ENCODE measurements at places on chromosomes 5 and 9.

GRCh38 chr5:131303537-131303936, 39.7 kb downstream of the CDC42SE2 start:
- DNase-seq, result no peak

DNA sequence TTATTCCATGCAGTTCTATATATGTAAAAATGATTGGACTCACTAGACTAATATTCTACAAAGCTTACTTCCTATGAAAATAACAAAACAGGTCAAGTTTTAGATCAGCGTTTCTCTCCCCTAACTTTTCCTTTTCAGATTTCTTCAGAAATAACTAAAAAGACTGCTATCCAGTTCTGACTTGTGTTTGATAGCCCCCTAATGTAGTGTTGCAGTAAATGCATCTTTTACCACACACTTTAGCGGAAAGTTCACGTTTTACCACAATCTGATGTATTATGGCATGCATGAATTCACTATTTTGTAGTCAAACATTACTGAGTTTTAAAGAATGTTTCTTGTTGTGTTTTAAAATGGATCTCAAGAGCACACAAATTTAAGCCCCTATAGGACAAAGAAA, 292.7 kb downstream of the RAB3C start:
- DNase-seq, result no peak

GRCh38 chr9:106753155-106753671, 109.8 kb upstream of the ZNF462 start:
- DNase-seq, result no peak

DNA sequence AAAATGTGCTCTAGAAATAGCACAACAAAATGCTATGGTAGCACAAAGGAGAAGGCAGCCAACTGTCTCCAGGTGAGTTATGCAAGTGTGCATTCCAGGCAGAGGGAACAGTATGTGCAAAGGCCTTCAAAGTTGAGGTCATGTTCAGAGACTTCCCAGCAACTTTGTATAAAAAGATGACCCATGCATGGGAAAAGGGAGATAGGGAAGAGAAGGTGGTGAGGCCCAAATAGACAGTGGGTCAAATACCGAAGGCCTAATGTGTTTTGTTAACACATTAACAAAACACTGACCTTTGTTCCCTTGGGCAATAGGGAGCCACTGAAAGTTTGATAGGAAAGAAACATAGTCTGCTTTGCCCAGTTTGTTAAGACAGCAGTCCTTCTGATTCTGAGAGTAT, 445.3 kb downstream of the EBF1 start:
- no peak for DNase-seq

- DNase-seq, result no peak
Observed at GRCh38 chr5:139383993-139384590, 995 bp upstream of the SLC23A1 start.

DNA sequence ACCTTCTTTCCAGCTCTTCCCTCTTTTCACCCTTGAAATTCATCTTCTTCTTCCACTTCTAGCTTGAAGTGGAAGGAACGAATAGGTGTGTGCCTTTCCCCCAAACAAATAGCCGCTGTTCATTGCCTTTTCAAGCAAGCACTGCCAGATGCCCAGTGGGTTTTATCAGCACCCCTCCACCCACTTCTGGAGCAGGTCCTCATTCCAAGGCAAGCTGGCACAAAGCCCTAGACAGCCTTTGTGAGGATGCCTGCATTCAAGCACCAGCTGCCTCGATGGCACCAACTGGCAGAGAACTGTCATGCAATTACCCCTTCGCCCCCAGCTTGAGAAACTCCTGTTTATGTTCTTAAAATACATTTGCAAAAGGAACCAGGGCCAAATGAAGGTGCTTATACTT, 36.5 kb downstream of the SERINC5 start:
- DNase-seq, result no peak

- no peak for DNase-seq
Observed at GRCh38 chr9:108162664-108163063, 673.1 kb upstream of the KLF4 start.

- peak; percentile 3 for DNase-seq
Observed at GRCh38 chr5:155189981-155190380, 176.4 kb downstream of the KIF4B start.

DNA sequence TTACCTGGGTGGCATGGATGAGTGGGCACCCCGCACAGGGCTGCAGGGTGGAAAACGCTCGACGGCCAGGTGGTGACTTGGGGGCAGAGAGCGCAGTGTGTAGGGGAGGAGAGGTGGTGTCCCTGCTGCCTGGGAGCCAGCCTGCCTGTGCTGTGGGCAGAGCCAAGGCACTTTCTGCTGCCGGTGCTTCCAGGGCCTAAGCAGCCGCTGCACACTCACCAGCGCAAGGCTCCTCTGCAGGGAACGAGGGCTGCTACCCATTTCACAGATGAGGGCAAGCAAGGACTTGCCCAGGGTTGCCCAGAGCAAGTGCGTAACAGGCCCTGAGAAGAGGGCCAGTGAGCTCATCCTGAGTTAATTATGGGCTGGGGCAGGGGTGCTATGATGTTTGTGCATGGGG, 62.5 kb downstream of the CRB2 start:
- DNase-seq, result no peak

DNA sequence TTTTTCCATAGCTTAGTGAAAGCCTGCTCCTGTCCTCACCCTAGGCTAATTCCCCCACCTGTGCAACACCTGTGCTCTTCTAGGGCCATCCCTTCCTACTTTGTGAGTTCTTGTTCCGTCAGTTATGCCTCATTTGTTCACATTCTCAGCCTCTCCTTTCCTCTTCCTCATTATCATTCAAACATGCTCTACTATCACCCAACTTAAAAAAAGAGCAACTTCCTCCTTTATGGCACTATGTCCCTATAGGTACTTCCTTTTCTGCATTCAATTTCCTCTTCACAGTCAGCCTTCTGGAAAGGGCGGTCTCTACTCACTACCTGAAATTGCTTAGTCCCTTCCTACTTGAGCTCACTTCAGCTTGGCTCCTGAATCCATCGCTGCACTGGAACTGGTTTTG, 111.8 kb upstream of the LHFPL2 start:
- DNase-seq, result no peak

DNA sequence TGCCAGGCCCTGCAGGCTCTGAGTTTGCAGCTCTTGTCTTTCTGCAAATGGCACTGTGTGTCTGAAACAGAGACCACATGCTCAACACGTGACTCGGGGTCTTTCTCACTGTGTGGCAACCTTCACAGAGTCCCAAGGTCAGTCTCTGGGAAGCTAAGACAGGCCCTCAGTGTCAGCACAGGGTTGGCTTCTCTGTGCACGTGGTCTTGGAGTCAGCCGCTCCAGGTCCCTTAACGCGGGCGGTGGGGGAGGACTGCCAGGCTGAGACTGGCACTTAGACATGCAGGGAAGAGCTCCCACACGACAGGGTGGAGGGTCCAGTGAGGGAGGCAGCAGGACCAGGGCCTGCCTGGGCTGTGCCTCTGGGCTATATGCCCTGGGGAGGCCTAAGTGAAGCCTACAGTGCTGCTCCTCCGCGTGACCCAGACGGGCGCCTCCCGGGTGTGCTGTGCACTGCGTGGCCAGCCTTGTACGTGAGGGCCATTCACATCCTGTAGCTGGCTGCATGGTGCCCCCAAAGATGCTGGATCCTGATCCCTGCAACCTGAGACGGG, 76.8 kb downstream of the ADAMTS2 start:
- DNase-seq, result no peak

DNA sequence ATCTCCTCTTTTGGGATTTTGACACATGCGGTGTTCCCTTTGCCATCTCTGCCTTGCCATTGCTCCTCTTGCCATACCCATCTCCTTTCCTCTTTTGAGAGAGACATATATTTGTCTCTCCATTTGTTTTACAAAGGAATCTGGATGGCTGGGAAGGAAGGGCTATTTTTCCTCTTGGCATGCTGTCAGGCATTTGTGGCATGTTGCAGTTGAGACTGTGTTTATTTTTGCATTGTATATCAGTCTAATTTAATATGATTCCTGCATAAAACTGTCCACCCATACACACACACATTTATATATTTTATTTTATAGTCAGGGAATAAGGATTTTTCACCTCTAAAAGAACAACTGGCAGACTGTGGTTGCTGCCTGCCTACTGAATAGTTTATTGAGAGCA, 1105.8 kb upstream of the SEMA6A start:
- DNase-seq, result no peak

GRCh38 chr5:35138232-35138631, 90.5 kb upstream of the AGXT2 start:
- no peak for DNase-seq

DNA sequence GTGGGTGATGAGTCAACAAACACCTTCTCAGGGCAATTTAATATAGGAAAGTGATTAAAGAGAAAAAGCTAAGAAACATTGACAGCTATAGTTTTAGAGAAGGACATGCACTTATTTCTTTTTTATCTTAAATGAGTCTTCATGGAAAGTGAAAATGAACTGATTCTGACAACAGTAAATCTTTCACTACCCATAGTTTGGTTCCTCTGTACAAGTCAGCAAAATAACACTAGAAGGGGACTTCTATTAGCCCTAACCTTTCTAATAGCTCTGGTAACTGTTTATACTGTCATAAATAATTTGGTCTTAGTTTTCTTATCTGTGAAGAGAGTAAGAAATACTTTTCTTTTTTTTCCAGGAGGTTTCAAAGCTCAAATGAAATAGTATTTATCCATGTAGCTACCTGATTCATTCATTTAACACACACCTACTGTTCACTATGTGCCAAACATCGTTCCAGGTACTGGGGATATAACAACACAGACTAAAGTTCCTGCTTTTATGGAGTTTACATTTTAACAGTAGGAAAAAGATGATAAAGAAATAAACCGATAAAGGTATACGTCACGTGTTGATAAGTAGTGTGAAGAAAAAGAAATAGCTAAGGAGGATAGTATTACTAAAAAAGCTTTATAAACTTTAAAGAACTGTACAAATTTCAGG, 148.2 kb downstream of the PCSK1 start:
- DNase-seq, result no peak

DNA sequence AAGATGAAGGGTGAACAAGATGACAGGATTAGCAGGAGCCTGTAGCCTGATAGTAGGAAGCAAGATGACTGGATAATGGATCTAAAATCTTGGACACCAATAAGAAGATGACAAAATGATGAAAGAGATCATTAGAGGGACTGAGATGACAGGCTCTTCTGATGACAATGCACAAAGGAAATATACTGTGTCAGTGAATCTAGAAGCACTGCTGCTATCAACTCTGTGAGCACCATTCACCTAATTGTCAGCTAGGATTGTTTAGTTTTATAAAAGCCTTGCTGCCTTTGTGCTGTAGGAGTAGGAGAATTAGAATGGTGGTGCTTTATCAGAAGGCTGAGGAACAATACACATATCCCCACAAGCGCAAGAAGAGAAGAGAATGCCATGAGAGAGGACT, 1127.8 kb downstream of the DTWD2 start:
- DNase-seq, result no peak

GRCh38 chr5:55518831-55519390, 15.9 kb downstream of the PLPP1 start:
- DNase-seq, result no peak
